Activated T-helper 9 cell treated with anti-CD3 and anti-CD28 coated beads, Interleukin-2, amount 50 U/mL, for 16 hours (primary cell): ENCODE measurements at places on chromosomes 3 and 15.

DNA sequence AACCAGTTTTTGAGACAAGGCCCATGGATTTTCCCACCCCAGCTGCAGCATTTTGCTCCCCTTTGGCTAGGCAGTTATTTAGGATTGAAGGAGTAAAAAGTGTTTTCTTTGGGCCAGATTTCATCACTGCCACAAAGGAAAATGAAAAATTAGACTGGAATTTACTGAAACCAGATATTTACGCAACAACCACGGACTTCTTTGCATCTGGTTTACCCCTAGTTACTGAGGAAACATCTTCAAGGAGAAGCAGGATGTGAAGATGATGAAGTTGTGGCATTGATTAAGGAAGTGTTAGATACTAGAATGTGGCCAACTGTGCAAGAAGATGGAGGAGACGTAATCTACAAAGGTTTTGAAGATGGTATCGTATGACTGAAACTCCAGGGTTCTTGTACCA is 165.2 kb upstream of the MYRIP start:
- DNase-seq, result no peak

DNA sequence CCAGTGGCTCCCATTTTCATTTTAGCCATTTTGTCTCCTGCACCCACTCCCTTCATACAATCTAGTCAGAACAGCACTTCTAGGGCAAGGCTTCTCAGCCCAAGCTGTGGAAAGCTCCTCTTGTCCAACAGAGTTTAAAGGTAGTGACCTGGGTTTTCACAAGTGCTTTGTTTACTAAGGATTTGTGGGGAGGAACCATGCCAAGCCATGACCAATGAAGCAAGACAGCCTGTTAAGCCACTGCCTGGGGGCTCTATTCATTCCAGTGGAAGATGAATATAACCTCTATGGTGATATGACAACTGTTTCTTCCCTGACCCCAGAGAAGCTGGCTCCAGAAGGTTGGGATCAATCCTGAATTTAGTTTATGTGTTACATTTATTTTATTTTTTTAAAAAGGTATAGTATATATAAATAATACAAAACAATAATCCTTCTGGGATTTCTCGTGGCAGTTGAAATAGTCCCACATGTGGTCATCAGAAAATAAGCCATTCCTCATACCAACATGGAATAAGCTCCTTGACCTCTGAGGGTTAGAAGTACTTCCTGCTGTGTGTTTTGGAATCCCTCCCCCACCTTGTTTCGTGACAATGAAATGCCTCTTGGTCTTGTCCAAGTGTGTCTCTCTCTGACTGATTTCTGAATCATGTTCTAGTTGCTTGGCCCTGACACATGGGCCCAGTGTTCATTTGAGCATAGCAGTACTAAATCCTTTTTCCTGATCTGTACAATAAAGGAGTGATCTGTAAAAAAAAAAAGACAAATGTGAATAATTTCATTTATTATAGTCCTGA is 13.3 kb upstream of the THUMPD3 start:
- no peak for DNase-seq

- no peak for DNase-seq
Observed at GRCh38 chr3:127646501-127647046, 17.6 kb downstream of the PODXL2 start.

- no peak for DNase-seq
Observed at GRCh38 chr3:160180581-160181216, 44.5 kb upstream of the C3orf80 start.

DNA sequence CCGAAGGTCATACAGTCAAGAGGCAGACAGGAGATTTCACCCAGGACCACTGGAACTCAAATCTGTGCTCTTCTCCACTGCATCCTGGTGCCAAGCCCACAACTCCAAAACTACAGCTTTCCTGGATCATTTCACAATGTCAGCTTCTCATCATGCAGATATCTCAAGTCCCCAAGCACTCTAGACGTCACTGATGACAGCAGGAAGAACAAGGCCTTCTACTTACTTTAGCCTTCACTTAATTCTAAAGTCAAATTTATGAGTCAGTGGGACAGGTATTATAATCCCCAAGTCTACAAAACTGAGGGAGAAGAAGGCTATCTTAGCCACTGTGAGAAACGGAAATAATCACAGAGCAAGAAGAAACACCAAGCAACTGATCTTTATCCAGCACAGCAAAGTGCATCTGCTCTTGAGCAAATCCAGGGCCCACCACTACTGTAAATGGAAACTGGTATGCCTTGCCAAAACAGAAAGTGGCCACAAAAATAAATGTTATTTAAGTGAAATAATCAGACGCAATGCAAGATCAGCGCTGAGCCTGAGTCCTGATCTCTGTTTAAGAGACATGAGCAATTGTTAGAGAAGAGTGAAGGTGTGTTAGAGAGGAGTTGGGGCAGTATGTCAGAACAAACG is 928 bp downstream of the RAD18 start:
- DNase-seq, result no peak

DNA sequence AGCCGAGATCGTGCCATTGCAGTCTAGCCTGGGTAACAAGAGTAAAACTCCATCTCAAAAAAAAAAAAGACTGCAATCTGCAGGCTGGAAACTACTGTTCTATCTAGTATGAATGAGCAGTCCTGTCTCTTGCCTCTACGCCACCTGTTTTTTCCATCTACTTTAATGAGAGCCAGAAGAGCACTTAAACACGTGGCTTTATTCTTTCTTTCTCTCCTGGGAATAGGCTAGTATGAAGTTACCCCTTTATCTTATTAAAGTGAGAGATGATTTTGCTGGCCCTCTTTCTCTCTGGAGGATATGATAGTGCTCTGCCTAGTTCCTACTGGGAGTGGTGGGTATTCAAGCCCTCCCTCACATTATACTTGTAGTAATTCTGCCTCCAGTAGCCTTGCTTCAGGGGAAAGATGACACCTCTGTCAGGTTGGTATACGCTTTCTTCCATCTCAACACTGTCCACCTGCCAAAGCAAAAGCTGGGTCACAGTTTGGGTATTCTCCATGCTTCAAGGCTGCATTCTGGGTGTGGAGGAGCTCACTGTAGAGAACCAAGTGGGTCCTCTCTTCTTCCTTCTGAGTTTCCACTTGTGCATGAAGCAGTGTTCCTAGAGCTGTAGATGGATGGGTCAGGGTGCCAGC is 17.8 kb downstream of the MAPKBP1 start:
- no peak for DNase-seq

- no peak for DNase-seq
Observed at GRCh38 chr3:141146979-141147470, 84.6 kb upstream of the PXYLP1 start.

- no peak for DNase-seq
Observed at GRCh38 chr3:175105066-175105465, 245.9 kb downstream of the NAALADL2 start.

- DNase-seq, result no peak
Observed at GRCh38 chr15:57495041-57495440, 96.7 kb upstream of the MYZAP start.

GRCh38 chr3:25349095-25349494 is 79.0 kb upstream of the RARB start:
- DNase-seq, result no peak

- DNase-seq, result no peak
Observed at GRCh38 chr15:56234804-56235203, 8.9 kb downstream of the RFX7 start.

DNA sequence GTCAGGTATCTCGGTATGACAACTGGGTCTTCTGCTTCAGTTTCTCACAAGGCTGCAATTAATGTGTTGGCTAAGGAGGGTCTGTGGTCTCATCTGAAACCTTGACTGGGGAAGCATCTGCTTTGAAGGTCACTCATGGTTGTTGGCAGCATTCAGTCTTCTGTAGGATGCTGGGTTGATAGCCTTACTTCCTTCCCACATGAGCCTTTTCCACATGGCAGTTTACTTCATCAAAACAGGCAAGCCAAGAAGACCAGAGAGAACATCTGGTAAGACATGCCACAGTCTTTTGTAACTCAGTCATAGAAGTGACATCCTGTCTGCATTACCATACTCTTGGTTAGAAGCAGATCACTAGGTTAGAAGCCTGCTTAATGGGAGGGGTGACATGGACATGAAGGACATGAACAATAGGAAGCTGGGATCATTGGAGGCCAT is 49.5 kb downstream of the CMC1 start:
- no peak for DNase-seq

DNA sequence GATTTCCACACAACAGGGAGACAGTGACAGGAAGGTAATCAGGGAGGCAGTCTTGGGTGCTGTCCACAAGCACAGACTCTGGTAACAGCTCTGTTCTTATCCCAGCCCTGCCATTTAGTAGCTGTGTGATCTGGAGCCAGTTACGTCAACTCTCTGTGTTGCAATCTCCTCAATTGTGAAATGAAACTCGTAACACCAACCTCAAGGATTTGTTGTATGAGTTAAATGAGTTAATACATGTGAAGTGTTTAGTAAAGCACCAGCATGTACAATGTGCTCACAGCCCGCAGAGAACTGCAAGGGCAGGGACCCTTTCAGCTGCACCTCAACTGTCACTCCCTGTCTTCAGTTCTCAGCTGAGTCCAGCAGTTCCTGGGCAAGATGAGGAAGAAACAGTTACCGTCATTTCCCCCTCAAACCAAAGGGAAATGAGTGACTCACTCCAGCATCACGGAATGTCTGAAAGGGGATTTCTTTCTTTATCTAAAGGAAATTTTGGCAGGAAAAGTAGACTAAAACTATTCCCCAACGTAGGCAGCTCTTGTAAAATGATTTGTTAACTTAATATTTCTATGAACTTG is 39.9 kb upstream of the MB21D2 start:
- no peak for DNase-seq

DNA sequence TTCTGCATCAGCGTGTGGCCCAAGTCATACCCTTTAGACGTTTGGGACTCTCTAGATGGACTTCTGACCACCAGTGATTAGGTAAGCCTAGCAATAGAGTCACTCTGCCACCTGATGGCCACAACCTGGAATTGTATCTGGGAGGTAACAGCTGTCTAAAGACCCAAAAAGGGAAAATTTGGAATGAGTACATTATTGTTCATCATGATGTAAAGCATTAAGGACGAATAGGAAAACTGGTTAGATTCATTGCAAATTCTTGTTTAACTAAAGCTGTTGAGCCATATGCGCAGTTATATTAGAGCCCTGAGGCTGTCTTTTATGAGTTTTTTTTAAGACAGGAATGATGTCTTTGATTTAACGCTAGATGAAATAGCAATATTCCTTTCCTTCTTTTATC is 63.6 kb downstream of the FAM81A start:
- DNase-seq, result no peak

- no peak for DNase-seq
Observed at GRCh38 chr3:76321614-76322013, 536.3 kb upstream of the ZNF717 start.

DNA sequence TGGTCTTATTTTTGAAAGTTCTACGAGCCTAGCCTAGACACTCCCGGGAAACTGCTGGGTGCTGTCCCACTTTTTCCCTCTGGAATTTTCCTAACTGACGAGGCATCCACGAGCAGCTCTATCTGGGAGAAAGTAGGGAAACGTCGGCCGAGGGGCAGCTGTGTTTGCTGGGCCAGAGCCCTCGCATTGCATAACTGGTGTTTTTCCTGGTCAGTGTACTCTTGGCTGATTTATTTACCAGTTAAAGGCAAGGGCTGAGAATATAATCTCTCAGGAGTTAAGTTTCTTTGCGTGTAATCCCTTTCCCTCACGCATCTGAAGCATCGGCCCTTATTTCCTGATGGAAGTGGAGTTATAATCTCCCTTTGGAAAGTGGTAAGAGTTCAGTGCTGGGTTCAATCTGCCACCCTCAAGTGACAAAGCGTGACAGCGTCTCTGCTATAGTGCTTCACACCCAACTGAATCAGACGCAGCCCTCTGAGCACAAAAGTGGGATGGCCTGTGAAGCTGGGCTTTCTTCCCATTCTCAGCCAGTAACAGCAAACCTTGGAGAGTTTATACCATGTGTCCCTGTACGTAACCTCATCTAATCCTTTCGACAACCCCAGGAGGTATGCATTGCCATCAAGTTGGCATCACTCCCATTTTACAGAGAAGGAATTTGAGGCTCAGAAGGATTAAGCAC is 311.5 kb downstream of the RORA start:
- DNase-seq, result no peak

DNA sequence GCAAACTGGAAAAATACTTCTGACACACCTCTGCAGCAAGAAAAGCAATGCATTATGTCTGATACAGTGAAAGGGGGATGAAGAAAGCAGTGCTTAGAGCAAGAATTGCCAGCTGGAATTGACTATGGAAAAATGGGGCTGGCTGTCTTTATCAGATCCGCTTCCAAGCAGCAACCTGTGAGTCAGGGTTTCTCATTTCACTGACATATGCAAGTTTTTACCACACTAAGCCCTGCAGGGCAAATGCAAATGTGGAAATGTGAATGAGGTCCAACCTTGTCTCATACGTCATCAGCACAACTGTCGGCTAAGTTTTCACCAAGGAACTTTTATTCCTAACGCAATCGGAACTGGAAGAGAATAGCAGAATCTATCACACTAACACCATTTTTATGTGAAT is 172.5 kb upstream of the GADL1 start:
- DNase-seq, result no peak

- DNase-seq, result no peak
Observed at GRCh38 chr3:28746990-28747389, 398.4 kb upstream of the AZI2 start.

GRCh38 chr3:31295150-31295765 is 237.5 kb upstream of the STT3B start:
- DNase-seq, result no peak

- no peak for DNase-seq
Observed at GRCh38 chr15:73366766-73367623, 1.8 kb downstream of the HCN4 start.

DNA sequence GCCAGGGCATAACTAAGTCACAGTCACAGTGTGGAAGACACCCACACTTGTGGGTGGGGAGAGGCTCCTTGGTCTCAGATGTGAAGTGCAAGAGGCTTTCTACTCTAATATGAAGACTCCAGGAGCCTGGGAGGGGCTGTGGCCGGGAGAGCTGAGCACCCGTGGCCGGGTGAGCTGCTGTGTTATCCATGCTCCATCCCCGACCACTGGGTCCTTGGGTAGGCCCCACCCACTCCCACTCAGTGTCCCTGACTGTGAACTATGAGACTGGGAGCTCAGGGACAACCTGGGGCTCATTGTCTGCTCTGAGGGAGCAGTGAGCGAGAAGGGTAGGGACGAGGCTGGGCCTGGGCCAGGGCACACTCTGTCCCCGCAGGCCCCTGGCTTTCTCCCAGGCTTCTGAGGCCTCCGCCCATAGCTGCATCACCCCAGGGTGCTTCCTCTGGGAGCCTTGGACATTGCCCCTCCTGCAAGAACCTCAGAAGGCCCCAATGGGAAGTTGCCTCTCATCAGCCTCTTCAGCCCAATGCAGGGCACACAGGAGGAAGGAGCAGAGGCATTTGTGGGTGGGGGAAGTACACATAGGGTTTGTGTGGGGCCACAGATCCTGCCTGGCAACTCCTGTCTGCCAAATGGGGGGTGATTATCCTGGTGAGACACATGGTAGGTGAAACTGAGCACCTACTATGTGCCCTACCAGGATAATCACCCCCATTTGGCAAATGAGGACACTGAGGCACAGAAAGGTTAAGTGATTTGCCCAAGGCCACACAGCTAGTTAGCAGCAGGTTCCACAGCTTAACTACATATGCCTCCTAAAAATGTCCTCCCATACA is 2.4 kb downstream of the ANPEP start:
- DNase-seq, result no peak
